Activated naive CD8-positive, alpha-beta T cell treated with anti-CD3 and anti-CD28 coated beads, Interleukin-2, amount 50 U/mL, for 16 hours (primary cell): ENCODE measurements at places on chromosomes 11 and 22.

GRCh38 chr22:36901411-36902142, 11.9 kb upstream of the CSF2RB start:
- DNase-seq, result no peak

DNA sequence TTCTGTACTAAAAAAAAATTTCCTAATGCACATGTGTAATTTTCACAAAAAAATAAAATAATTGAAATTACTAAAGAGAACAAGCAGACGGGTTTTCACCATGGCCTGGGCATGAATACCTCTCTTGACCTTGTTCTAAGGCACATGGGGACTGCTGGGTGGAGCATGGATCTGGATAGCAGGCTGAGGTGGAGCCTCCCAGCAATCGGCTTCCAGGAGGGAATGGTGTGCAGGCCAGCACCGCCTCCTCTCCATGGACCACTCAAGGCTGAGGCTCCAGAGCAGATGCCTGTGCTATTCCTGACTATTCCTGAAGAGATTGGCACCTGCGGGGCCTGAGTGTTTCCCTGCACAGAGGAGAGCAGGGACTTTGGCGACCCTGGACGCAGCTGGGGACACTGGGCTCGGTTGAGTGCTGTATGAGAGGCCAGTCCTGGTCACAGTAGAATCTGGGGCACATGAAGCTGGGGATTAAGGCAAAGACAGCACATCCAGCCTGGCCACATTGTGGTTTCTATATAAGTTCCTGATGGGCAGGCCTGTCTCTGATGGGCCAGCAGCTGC, 963.6 kb downstream of the BRD1 start:
- no peak for DNase-seq

- DNase-seq, result no peak
These were observed 38.0 kb downstream of the MPPED1 start for GRCh38 chr22:43449831-43450225.

GRCh38 chr11:19393941-19394340, 153.2 kb upstream of the E2F8 start:
- no peak for DNase-seq

DNA sequence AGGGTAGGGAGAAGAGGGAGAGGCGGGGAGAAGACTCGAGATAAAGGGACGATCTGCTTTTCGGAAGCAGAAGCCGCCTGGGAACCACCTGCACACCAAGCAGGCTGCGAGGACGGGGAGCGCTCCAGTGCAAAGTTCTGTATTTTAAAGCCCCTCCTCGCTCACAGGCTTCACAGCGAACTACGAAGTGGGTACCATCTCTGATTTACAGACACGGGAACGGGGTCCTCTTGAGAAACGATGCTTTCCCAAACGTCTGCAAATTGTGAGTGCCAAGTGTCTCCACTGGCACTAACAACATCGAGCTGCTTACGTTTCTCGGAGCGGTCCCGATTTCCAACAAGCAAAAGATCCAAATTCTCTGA, 700 bp upstream of the STX3 start:
- DNase-seq, result no peak

- no peak for DNase-seq
These were observed 52.9 kb downstream of the CABIN1 start for GRCh38 chr22:24063986-24064385.

DNA sequence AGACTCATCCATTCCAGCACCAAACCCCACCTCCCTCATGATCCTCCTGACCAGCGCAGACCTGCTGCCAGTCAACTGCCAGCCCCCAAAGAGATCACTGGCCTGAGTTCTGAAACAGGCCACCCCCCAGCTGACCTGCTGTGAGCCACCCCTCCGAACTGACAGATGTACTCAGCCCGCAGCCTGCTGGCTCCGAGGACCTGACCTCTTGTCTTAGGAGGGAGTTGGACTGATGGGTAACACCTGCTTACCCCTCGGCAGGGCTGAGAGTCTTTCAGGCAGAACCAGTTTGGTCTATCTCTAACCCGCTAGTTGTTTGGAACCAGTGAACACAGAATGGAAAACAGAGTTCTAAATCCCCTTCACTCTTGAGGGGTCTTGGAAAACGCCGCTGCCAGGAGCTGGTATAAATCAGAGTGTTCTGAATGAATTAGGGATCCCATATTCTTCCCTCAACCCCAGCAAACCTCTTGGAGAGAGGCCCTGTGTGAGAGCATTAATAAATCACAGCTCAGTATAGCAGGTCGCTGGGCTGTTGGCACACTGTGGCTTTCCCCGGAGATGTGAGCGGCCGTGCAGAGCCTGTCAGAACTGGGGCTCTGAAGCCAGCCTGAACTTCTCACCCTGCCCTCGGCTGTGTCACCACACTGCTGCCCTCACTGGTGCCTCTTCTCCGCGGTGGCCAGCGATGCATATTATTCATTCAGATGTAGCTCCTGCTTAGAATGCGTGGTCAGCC, 165.1 kb upstream of the NCAM1 start:
- DNase-seq, result no peak

DNA sequence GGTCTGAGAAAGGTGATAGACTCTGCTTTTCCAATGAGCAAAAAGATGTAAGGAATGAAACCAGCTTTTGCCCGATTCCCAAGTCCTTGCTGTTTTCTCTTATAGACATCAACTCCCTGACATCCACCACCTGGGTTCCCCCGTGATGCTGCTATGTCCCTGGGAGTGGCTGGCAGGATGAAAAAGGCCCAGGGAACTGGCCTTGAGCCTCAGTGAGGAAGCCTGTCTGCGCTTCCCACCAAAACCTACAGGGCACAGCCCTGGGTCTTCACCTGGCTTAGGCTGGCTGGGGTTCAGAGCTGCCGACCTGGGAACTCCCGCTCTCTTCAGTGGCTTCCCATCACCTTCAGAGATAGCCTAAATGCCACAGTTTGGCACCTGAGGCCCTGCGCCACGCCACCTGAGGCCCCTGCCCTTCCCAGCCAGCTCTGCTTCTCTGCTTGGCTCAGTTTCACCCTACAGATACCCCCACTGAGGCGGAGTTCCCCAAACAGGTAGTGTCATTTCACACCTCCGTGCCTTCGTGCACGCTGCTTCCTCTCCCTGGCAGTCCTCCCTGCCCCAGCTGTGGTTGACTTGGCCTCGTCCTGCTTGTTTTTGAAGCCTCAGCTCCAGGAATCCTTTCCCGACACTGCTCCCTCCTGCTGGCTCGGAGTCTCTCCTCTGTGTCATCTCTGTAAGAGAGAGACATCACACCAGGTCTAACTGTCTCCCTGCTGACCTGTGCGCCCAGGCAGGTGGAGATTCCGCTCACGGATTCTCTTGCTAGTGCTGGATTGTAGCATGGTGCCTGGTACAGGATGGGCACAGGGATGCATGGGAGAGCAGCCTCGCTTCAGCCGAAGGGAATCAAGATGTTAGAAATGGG, 10.7 kb downstream of the SLC37A2 start:
- DNase-seq, result no peak

- DNase-seq, result no peak
These were observed 7.4 kb upstream of the GDPD4 start for GRCh38 chr11:77308838-77309237.

- DNase-seq, result no peak
These were observed 61.0 kb downstream of the ISX start for GRCh38 chr22:35126993-35127392.

DNA sequence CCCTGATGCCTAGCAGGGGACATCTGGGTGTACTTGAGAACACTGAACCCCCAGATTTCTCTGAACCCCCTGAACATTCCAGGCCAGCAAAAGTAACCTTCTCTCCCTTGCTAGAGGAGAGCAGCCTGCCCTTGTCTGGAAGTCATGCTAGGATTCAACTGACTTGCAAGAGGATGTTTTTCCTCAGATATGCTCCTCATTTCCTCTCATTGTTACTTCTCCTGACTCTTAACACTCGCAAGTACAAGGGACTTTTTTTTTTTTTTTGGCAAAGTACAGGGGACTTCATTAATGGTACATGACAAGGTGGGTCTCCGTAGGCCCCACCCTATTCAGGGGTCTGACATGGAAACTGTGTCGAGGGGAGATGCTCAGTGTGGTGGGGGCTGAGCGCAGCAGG, 6.3 kb upstream of the MCHR1 start:
- no peak for DNase-seq

GRCh38 chr11:123588117-123588863, 66.1 kb downstream of the SCN3B start:
- no peak for DNase-seq

GRCh38 chr11:130874955-130875531, 41.2 kb downstream of the SNX19 start:
- DNase-seq, result no peak

DNA sequence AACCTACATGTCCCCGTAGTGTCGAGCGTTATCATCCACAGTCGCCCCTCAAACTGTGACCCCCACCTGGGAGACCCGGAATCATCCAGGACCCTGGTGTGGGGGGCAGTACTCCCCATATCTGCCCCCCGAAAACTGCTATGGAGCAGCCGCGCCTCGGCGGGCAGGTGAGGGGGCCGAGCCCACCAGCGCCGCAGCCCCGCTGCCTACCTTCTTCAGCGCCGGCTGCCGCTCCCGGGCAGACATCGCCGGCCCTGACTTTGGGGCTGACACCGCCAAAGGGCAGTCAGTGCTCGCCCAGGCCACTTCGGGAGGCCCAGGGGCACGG, 825 bp downstream of the ARHGAP20 start:
- DNase-seq, result no peak

DNA sequence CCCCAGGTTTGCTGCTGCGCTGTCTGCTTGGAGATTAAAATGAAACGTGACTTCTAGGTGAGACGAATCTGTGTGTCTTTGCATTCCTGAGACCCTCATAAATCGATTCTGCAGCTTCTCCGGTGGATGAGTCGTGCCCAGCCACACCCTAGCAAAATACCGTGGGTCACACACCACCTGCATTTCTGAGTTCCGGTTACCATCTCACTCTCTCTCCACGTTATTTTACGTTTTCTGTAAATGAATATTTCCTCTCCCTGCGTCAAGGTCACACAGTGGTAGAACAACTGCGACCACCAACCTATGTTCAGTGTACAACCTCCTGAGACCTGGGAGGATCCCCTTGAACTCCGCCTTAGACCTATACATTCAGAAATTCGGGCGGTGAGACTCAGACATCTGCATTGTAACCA, 1.1 kb downstream of the YWHAH start:
- DNase-seq, result no peak

GRCh38 chr11:69466039-69466438, 15.4 kb upstream of the LINC01488 start:
- DNase-seq, result no peak

DNA sequence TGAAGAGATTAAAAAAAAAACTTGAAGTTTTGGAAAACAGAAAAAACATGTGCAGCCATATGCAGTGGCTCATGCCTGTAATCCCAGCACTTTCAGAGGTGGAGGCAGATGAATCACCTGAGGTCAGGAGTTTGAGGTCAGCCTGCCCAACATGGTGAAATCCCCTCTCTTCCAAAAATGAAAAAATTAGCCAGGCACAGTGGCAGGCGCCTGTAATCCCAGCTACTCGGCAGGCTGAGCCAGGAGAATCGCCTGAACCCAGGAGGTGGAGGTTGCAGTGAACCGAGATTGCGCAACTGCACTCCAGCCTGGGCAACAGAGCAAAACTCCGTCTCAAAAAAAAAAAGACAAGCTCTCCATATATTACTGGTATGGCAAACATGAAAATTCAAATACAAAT, 7.6 kb downstream of the DLG2 start:
- DNase-seq, result no peak

DNA sequence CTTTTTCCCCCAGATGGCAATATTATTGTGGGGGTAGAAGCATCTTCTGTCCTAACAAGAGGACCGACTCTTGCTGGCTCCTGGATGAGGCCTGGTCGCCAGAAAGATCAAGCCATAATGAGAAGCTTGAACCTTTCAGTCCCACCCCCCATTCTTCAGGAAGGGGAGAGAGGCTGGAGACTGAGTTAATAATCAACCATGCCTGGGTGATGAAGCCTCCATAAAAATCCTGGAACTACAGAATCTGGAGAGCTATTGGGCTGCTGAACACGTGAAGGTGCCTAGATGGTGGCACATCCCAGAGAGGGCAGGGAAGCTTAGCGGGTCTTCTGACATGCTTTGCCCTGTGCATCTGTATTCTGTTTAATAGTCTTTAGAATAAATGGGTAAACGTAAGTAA, 16.3 kb downstream of the AP5B1 start:
- DNase-seq, result no peak

DNA sequence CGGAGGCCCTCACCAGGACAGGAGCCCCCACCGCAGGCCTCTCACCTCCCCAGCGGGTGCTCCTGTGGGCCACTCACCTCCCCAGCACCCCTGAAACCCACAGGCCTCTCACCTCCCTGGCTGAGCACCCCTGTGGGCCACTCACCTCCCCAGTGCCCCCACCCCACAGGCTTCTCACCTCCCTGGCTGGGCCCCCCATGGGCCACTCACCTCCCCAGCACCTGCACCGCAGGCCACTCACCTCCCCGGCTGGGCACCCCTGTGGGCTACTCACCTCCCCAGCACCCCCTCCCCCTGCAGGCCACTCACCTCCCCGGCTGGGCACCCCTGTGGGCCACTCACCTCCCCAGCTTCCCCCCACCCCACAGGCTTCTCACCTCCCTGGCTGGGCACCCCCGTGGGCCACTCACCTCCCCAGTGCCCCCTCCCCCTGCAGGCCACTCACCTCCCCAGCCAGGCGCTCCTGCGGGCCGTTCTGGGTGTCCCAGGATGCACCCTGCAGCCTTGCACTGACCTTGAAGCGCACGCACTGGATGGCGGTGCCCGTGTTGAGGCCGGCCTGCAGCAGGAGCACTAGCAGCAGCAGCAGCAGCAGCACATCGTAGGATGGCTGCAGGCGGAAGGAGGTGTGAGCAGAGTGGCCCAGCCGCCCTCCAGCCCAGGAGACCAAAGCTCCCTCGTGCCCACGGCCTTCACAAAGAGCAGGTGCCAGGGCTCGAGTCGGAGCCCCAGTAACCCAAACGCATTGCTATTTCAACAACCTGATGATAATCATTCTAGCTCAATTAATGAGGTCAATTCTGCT, 5.7 kb upstream of the TTLL8 start:
- no peak for DNase-seq

DNA sequence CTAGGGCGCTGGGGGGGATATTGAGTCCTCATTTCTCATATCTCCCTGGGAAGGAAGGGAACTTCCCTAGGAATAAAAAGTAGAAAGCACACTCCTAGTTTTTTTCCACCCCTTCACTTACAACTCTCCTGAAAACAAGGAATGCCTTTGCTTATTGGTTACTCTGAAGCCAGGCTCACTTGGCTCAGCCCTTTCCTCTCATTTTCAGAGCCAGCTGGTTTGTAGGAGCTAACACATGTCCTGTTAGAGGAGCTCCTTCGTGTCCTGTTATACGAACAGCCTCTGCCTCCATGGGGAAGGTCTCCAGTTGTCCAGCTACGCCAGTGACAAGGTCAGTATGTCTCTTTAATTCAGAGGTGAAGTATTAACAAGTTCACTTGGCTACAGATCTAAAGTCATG, 17.6 kb downstream of the ALKBH8 start:
- no peak for DNase-seq

DNA sequence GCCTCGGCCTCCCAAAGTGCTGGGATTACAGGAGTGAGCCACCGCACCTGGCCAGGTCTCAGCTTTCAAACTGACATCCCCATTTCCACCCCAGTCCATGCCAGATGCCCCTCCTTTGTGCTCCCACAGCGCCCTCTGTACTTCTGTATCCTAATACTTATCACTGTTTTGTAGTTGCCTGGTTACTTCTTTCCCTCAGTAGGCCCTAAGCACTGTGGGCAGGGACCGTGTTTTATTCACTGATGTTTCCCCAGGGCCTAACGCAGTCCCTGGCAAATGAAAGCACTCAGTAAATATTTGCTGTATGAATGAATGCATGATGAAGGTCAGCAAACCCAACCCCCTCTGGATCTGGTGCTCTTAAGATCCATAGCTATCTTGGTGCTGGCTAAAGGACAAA, 2.2 kb upstream of the TRIM3 start:
- no peak for DNase-seq
